Articular chondrocyte of knee joint (primary cell): ENCODE measurements at places on chromosomes 7 and 10. TPM values are rescaled to one million over a fixed set of nuclear protein-coding genes. Genes with fewer than 3 reads are reported as not detected.

The ENO4 gene
- total RNA-seq = 1.1 and 1.2 TPM in 2 replicates

The MCU gene
- 67.8 and 70.7 TPM in 2 replicates for total RNA-seq

The EMX2 gene
- total RNA-seq = 2.6 and 6.7 TPM in 2 replicates

The MRPS17 gene
- total RNA-seq = 10.9 and 11.5 TPM in 2 replicates

The LRRC61 gene
- total RNA-seq = 3.5 and 6.7 TPM in 2 replicates

The FAM131B gene
- total RNA-seq = 0.39 and 0.54 TPM in 2 replicates

The NRP1 gene
- total RNA-seq = 139 and 153 TPM in 2 replicates

The CFAP58 gene
- total RNA-seq = 0.86 and 2.0 TPM in 2 replicates

The ZNF804B gene
- not detected in 2 replicates for total RNA-seq

The MMD2 gene
- not detected in 2 replicates for total RNA-seq

The SLC18A3 gene
- not detected in 2 replicates for total RNA-seq

The BMPER gene
- 133 and 181 TPM in 2 replicates for total RNA-seq

The EDRF1 gene
- 26.7 and 29.2 TPM in 2 replicates for total RNA-seq

The COBL gene
- 0.11 and 0.13 TPM in 2 replicates for total RNA-seq
